Gastroesophageal sphincter (tissue), 4 donors: ENCODE measurements at places on chromosomes 1 and 21. TPM values are rescaled to one million over a fixed set of nuclear protein-coding genes. Genes with fewer than 3 reads are reported as not detected.

DNA sequence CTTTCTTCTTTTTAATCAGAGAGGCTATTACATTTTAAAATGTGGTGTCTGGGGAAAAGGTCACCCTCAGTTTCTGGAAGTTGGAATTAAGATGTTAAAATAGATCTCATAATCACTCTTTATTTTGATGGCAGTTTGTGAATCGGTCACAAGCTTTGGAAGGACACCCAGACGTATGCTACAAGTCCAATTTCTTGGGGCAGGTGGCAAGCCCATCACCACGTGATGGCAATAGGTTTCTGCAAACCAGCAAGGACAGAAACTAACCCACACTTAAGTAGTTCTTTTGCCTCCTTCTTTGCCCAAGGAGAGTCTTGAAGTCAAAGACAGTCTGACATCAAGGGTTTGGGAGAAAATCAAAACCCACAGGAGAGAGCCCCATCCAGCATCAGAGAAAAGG is 72.9 kb downstream of the C1orf87 start:
- no peak for ATAC-seq

- ATAC-seq: no peak
Observed at GRCh38 chr1:75276385-75276784, 142.2 kb downstream of the LHX8 start.

The CACNA1S gene
- not detected for total RNA-seq

DNA sequence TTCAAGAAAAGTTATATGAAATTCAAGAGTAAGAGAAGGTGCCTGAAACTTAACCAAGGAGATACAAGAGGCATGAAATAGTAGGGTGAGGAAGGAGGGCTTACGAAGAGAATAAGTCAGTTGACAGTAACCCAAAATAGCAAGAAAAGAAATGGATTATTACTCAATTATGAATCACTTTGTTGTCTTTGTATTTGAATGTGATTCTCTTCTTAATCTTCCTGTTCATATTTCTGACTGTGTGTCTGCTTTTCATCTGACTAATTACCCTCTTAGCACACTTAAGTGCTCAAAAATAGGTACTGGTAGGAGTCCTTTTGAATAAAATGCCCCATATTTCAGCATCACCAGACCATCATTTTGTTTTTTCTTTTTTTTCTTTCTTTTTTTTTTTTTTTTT is 39.4 kb downstream of the GLMN start:
- no peak for ATAC-seq

DNA sequence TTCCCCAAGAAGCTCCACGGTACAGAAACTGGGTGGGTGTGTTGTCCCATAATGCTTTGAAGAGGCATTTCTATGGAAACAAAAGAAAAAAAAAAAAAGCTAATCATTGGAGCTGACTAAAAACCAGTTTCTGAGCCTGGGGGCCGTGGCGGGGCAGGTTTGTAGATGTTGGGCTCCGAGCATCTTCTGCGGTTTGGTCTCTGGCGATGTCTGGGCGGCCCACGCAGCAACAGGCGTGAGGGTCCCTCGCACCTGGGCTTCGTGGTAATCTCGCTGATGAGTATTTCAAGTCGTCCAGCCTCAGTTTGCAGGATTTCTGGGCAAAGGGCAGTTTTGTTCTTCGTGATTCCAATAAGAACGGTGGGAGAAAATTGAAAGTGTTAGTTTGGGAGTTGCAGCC is 6.8 kb downstream of the TP73 start:
- no peak for ATAC-seq

DNA sequence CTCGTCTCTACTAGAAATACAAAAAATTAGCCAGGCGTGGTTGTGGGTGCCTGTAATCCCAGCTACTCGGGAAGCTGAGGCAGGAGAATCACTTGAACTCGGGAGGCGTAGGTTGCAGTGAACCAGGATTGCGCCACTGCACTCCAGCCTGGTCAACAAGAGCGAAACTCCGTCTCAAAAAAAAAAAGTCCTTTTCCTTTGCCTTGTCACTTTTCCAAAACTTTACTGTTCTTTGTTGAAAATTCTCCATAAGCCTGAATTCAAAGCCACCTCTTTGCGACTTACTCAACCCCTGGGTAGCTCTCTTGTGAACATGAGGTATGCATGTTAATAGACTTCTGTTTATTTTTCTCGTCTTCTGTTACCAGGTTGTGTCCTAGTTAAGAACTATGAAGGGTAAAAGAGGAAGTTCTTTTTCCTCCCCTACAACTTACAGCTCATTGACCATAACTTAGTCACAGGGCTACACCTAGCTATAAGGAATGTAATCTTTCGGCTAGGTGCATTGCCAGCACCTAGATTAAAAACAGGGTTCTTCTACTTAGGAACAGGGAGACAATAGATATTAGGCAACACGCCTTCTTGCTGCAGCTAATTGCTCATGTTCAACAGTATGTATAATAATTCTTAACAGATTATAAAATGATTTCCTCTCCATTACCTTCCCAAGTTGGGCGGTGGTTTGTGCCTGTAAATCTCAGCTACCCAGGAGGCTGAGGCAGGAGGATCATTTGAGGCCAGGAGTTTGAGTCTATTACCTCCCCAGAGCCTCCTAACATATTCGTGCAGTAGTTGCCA is 40.9 kb downstream of the PTAFR start:
- ATAC-seq: peak; percentile 25

GRCh38 chr1:7536891-7537591 is 234.1 kb upstream of the VAMP3 start:
- ATAC-seq: no peak

DNA sequence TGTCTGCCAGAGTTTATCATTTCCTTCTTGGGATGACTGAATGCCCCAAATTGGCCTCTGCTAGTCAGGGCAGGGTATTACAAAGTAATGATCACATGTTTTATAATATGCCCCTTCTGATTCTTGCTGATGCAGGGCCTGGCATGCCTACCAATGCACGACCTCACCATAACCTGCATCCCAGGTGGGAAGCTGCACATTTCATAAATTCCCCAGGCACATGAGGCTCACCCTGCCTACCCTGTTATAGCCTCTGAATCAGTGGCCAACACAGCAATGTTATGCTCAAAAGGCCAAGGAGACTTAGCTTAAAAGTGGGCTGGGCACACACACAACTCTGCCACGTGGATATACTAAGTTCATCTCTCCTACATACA is 28.0 kb upstream of the XPR1 start:
- no peak for ATAC-seq

The ACTA1 gene
- 0.27 TPM for total RNA-seq

- ATAC-seq: no peak
Observed at GRCh38 chr1:11546456-11546855, 67.5 kb downstream of the DISP3 start.

The SERTAD4 gene
- total RNA-seq: 3.1 TPM

The FAM72C gene
- total RNA-seq: not detected

The PLD5 gene
- total RNA-seq: 0.77 TPM

DNA sequence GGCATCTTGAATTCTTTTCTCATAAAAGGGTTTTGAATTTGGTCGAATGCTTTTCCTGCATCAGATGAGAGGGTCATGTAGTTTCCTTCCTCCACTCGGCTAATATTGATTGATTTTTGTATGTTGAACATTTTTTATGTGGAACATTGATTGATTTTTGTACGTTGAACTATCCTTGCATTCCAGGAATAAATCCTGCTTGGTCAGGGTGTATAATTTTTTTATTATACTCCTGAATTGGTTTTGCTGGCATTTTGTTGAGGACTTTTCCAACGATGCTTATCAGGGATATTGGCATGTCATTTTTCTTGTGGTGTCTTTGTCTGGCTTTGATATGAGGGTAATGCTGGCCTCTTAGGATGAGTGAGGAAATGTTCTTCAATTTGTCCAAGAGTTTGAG is 8.5 kb downstream of the TMEM240 start:
- ATAC-seq: no peak

- ATAC-seq: no peak
Observed at GRCh38 chr1:165668184-165668583, 30.2 kb downstream of the ALDH9A1 start.

The TMEM9 gene
- total RNA-seq: 51.7 TPM

The NTNG1 gene
- total RNA-seq: 0.81 TPM

- no peak for ATAC-seq
Observed at GRCh38 chr1:60664086-60664625, 418.2 kb upstream of the NFIA start.

DNA sequence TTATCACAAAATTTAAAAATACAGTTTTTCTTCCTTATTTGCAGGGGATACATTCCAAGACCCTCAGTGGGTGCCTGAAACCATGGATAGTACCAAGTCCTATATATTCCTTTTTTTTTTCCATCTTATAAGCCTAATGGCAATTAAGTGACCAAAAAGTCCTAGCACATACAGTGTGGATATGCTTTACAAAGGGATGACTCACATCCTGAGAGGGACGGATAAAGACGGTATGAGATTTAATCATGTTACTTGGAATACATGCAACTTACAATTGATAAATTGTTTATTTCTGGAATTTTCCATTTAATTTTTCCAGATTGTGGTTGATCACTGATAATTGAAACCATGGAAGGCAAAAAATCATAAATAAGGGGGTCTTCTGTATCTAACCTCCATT is 181.2 kb upstream of the BRINP3 start:
- no peak for ATAC-seq

The LMX1A gene
- 0.72 TPM for total RNA-seq

DNA sequence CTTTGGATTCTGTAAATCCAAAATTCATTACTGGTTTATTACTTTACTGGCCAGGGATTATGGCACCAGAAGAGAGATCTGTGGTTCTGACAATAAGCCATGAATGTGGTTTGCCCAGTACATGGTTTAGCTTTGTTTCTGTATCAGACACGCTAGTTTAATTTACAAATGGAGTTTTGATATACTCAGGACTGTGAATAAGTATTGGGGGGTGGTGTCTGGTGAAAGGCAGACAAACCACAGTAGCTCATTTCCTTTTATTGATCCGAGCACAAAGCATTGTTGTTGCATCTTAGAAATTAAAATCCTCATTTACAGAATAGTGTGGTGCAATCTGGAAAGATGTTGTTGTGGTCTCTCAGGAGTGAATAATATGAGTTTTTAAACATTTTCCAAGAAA is 96.0 kb downstream of the ST6GALNAC3 start:
- no peak for ATAC-seq

The COL16A1 gene
- 169 TPM for total RNA-seq

GRCh38 chr1:3548156-3548893 is 63.0 kb downstream of the MEGF6 start:
- no peak for ATAC-seq

DNA sequence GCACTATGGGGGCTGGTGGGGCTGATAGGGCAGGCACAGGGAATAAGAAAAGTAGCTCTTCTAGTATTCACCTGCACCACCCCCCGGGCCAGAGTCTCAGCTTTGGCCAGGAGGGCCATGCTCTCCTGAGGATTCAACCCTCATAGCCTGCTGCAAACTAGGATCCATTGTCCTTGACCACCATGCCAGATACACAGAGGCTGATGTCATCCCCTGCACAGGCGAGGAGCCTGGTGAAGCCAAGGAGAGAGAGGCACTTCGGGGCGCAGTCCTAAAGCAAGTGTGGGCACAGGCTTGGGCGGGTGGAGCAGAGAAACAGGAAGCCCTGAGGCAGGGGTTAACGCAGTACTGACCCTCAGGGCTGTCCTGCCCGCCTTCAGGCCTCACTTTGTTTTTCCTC is 29.5 kb downstream of the TMEM53 start:
- no peak for ATAC-seq

DNA sequence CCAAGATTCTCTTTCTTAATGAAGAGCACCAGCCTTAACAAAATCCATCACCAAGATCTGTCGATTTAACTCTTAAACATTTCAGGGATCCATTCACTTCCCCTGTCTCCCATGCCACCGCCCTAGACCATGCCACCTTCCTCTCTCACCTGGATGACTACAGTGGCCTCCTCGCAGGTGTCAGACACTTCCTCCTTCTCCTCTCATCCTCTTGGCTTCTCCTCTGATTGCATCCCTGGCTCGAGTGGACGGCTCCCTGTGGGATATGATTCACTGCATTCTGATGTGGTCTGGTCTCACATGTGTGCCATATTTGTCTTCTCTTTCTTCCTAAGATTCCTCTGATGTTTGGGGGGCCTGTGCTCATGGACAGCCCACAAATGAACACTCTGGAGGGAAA is 66.4 kb upstream of the KLHDC7A start:
- no peak for ATAC-seq

The CDC42BPA gene
- 84.5 TPM for total RNA-seq

- ATAC-seq: no peak
Observed at GRCh38 chr1:110160538-110161100, 10.3 kb downstream of the SLC6A17 start.

- ATAC-seq: no peak
Observed at GRCh38 chr1:157193702-157194391, 55.7 kb upstream of the ETV3 start.

The EXTL1 gene
- not detected for total RNA-seq

The TMEM183A gene
- 79.3 TPM for total RNA-seq

- ATAC-seq: no peak
Observed at GRCh38 chr1:226253933-226254332, 30.5 kb downstream of the MIXL1 start.

DNA sequence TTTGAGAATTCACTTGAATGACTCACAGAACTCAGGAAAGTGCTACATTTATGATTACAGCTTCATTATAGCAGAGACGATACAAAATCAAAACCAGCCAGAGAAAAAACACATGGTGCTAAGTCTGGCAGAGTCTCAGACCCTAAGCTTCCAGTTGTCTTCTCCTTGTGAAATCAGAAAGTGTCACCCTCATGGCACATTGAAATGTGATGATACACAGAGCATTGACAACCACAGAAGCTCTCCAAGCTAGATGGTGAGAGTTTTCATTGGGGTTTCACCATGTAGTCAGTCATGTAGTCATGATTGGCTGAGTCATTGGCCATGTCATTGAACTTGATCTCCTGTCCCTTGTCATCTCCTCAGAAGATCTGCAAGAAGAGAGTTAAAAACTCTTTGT is 526.6 kb downstream of the MRPL39 start:
- no peak for ATAC-seq

DNA sequence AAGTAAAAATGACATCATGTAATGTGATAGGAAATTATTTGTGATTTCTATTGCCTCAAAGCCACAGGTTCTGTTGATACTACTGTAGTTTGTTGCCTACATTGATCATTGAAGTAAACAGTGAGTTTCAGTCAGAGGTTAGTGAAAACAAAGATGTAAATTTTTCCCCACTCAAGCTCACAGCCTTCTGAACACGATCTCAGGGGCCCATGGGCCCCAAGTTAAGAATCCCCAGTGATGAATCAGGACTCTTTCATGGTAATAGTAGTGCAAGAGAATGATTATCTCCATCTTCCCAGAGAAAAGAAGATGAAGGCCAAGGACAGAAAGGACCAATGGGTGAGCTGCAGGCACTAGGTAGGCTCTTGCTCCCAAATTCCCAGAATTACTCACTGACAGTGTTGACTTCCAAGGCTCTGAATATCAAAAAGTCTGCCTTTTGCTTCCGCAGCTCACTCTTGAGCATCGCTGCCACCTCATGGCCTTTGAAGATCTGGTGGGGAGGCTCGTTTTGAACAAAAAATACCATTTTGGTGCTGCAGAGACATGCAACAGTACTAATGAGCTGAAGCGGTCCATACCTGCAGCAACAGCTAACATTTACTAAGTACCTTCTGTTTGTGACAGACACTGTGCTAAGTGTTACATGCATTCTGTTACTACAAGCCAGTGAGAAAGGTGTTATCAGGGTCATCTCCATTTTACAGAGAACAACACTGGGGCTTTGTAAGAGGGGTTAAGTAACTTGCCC is 113.3 kb downstream of the KIAA0319L start:
- no peak for ATAC-seq

GRCh38 chr1:24500448-24501048 is 2.1 kb upstream of the RCAN3 start:
- no peak for ATAC-seq

The SELL gene
- total RNA-seq: not detected

- no peak for ATAC-seq
Observed at GRCh38 chr1:176785791-176786190, 322.8 kb downstream of the PAPPA2 start.
